Fibroblast of pulmonary artery (primary cell): ENCODE measurements at places on chromosomes 13 and 19.

DNA sequence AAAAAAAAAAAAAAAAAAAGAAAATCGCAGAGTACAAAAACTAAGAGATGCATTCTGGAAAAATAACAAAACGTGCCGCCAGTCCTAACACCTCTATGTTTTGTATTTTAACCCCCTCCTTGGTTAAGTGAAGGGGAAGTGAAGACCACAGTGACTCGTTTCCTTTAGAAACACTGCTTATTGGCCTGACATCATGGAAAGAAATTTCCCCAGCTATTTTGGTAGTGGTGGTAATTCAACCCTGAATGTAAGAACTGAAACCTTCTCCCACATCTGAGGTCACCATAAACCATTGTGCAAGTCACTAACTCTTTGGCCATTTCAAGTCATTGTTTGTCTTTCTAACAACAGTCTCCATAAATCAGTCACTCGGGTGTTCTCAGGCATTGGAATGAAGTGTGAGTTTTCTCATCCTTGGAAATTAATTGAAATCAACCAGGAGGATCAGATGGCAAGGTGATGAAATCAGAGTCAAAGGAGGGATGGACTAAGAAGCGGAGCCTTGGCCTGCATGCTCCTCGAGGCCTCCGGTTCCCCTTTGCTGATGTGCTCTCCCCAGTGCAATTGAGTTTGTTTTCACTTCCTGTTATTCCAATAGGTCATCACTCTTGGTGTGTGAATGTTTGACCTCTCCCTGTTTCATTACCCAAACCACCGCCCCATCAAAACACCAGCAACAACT is 443.9 kb downstream of the FGF9 start:
- no peak for DNase-seq

DNA sequence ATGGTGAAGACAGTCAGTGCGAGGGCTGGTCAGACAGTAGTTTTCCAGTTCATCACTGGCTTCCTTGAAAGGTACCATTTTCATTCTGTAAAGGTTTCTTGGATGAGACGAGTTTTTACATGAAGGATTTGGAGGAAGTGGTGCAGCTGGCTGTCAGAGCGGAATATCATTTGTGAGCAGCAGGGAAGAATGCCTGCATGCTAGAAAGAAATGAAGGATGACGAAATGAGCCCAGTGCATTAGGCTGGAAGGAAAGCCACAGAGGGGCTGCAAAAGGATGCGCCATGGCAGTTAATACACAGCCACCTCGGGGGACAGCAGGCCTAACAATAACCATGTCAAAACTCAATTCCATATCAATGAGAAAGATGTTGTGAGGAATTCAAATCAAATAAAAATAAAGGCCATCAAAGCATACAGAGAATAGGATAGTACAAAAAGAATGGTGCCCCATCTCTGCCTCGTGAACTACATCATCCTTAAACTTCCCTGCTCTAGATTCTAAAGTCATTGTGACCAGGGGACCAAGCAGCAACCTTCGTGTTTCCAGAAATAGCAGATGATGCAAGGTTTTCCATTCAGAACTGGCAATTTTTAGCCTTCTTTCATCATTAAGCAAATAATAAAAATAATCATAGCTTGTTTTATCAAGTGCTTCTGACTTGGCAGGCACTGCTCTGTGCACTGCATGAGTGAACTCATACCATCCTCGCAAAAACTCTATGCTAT is 504.2 kb downstream of the RFC3 start:
- no peak for DNase-seq

DNA sequence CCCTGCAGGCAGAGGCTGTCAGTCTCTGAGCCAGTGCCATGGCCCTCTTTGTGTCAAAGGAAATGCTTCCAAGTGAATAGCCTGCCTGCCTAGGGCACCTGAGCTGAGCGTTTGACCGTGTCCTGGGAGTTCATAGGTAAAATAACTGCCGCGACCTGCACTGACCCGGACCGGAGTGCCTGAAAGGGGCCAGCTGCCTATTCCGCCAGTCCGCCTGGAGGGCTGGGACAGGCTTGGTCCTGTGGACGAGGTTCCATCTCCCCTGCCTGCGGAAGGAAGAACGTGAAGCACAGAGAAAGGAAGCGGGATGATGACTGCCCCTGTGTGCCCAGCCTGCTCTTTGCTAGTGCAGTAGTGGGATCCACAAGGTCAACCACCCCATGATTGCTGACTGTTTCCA is 17.5 kb upstream of the ZNF492 start:
- no peak for DNase-seq

DNA sequence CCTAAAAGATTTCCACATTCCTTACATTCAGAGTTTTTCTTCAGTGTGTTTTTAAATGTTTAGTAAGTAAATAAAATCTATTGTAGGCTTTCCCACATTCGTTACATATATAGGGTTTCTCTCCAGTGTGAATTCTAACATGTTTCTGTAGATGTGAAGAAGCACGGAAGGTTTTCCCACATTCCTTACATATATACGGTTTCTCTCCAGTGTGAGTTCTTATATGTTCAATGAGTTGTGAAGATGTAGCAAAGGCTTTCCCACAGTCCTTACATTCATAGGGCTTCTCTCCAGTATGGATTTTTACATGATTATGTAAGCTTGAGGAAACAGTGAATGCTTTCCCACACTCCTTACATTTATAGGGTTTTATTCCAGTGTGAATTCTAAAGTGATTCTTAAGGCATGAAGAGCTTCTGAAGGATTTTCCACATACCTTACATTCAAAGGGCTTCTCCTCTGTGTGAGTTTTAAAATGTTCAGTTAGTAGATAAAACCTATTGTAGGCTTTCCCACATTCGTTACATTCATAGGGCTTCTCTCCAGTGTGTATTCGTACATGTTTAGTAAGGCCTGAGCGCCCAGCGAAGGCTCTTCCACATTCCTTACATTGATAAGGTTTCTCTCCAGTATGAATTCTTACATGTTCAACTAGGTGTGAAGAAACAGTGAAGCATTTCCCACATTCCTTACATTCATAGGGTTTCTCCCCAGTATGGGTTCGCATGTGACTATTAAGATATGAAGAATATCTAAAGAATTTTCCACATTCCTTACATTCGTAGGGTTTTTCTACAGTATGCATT is 18.2 kb downstream of the ZNF121 start:
- peak; percentile 16 for DNase-seq

DNA sequence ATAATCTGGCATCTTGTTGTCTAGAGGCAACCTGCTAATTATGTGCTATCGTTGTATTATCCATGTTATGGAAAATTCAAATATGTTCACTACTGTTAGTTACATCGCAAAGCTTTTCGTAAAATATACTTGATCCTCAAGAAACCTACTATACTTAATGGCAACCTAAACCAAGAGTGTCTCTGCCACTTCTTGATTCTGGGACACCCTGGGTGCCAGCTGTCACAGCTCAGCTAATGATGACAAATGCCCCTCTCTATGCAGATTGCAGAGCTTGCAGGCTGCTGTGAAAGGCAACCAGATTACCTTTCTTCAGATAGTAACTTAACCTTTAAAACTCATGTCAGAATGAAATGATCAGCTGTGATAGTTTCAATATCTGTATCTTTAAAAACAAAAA is 8.9 kb upstream of the MAB21L1 start:
- DNase-seq = no peak

DNA sequence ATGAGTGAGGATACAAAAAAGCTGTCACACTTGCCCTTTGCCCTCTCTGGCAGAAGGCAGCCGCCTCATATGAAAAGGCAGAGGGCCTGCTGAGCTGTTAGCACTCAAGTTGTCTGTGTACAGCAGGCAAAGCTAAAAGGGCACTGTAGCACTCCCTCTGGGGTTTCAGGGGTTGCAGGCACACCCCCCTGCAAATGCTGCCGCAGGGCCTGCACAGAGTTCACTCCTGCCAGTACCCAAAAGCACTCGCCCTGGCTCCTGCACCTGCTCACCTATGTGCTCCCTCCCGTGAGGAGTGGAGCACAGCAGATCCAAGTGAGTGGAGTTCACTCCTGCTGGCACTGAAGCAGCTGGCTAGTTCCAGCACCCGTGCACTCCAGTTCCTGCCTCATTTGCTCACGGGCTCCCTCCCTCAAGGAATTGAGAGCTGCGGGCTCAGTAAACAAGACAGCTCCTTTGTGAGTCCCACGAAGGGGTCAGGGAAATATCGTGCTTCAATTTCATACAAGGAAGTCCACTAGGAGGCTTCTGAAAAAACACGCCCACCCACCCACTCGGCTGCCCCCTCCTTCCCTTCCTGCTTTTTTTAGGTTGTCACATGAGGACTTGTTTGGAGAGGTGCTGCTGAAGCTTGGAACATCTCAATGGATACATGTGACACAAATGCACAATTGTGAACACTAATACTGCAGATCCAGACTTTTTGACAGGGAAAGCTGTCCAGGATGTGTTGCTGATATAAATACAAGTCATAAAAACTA is 9.9 kb upstream of the RCBTB2 start:
- peak; percentile 52 for DNase-seq

DNA sequence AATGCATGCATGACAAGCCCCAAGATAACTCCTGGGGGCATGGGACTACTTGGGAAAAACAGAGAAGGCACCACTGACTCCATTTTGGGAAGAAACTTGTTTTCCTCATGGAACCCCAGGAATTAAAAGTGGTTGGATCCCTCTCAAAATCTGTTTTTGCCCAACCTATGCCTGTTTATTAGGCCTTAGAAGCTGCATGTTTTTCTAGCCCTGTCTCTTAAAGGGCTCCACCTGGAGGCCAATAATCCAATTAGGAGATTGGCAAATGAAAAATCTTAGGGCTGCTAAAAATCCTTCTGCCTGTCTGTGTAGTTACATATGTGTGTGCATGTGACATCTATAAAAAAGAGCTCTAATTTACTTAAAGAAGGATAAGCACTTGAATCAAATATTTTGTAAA is 26.9 kb downstream of the MED4 start:
- DNase-seq = no peak

GRCh38 chr19:28504139-28504538 is 708.8 kb downstream of the UQCRFS1 start:
- no peak for DNase-seq

- DNase-seq = no peak
Measured at GRCh38 chr13:101639711-101640110, 187.2 kb downstream of the ITGBL1 start.
